Activated gamma-delta T cell (primary cell): ENCODE measurements at places on chromosomes 12 and 14.

DNA sequence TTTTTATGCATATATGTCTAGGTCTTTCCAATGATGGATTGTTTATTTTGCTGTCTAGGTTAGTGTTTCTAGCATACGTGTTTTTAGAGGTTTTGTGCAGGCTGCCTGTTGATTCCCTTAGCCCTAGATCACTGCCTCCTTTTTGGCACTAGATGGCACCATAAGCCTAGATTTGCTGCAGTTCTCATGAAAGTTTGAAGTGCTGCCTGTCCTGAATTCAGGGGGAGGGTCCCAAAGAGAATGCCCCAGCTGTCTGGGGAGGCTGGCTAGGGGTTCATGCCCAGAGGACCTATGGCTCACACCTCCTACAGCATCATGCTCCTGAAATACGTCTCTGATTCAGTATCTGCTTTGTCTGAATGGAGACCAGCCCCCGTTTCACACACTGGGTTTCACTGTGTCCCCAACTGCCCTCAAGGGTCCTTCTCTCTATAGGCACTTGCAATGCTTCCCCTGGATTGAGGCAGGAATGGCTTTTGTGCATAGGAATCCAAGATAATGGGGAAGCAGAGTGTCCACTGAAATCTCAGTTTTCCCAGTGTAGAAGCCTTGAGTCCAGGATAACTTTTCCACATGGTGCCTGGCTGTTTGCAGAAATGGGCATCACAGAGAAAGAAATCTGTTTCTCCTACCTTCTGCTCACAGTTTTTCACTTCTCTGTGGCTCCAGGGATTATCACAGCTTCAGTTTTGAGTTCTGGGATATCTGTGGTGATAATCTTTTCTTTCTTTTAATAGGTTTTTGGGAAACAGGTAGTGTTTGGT is 14.2 kb upstream of the TXNRD1 start:
- DNase-seq: no peak

DNA sequence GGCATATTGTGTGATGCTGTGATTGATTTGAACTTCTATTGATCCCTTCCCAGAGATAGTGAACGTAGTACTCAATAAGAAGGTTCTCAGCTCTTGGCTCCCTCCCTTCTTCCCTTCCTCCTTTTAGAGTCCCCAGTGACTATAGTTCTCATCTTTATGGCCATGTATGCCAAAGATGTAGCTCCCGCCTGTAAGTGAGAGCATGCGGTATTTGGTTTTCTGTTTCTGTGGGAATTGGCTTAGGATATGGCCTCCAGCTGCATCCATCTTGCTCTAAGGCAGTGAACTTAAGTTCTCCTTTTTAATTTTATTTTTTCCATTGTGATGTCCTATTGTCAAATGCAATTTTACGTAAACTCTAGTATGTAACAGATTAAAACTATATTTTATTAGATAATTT is 109.5 kb downstream of the AEBP2 start:
- no peak for DNase-seq

GRCh38 chr12:27344246-27344645 is 11.6 kb downstream of the BMAL2 start:
- DNase-seq: no peak

GRCh38 chr12:131862994-131863710 is 31.3 kb upstream of the ULK1 start:
- no peak for DNase-seq

DNA sequence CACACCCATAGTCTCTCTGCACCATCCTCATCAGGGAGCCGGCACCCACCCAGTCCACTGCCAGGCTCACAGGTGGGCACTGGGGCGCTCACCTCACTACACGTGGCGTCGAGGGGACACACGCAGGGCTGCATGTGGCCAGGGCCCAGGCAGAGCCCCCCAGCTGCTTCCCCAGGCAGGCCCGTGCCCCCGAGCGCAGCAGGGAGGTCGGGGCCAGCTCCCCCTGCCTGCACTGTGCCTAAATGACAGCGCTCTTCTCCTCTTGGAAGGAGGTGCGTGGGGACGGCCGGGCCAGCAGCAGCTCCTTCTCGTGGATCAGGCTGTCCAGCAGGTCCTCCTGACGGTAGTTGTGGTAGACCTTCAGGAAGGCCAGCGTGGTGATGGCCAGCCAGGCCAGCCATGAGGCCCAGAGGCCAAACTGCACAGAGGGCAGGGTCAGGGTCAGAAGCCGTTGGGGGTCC is 11.3 kb downstream of the TMEM179 start:
- DNase-seq: no peak

GRCh38 chr12:27967551-27968054 is 4.9 kb downstream of the PTHLH start:
- no peak for DNase-seq
